ENCODE measurements at places on chromosomes 4 and X.

DNA sequence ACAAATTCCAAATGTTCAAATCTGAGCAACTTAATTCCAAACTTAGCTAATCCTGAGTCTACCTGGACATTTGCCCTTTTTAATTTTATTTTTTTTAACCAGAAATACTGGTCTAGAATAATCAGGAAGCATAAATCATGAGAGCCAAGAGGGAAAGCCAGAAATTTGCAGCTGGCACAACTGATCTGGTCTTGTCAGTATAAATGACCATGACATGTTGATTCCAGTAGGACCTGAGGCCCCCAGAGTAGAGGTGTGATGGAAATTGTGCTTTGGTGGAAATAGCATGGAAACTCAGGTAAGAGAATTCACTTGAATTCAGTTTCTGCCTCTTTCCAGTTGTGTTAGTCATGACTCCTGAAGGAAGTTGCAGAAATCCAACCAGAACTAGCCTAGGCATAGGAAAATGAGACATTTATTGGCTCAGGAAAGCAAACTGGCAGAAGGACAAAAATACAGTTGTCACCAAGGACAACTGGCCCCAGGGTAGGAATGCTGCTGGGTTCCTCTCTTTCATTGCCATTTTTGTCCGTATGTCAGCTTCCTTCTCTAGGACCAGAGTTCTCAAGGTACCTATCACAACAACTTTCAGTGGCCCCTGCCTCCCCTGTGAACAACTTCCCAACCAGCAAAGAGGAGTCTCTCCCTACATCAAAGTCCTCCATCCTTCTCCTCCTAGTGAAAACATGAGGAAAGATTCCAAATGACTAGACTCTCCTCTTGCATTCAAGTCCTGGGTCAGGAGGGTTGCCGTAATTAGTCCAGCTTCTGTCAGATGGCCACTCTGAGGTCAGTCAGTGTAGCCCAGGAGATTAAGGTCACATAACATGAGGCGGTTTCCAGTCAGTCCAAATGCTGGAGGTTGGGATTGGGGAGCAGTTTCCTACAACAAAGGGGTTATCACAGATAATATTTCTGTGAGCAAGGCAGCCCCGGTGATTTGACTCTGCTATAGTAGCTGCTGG is 29.3 kb upstream of the MYOZ2 start:
- DNase-seq: no peak

DNA sequence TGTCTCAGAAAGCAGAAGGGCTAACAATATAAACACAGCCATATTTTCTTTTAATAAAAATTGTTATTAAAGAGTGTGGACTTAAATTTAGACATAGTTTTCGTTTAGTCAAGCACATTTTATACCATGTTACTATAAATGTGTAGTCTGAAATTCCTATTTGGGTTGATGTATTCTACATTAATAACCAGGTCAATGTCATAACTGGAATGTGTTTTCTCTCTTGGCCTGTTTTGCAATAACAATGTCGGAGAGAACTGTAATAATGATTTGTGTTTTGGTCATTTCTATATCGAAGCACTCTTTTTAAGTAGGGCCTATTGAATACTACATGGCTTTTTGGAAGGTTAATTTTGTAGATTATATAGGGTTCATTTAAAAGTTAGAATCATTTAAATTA is 5.5 kb downstream of the USO1 start:
- DNase-seq: no peak

DNA sequence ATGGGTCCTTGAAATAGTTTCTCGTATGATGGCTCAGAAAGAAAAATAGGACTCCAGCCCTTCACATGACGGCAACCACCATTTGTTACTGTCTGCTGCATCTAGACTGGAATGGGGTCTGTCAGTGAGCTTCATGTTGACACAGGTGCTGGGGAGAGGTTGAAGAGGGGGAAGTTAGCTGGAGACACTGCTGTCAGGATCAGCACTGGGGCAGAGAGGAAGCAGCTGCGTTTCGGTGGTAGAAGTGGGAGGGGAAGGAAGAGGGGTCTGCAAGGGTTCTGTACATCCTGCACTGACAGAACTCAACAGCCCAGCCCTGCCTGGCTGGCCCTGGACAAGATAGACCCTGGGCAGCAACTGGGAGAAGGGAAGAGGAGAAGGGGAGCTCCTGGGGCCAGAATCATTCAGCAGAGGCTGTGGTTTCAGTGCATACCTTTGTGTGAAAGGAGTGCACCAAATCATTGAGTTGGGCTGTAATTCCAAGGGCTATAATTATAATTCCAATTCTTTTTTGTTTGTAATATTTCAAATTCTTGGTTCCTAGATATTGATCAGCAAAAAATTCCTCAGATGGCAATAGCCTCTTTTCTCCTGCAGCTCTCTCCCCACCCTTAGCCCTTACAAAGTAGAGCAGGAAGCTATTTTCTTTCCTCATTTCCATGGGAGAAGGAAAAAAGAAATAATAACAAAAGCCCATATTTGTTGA is 119.4 kb upstream of the C1GALT1C1 start:
- no peak for DNase-seq

DNA sequence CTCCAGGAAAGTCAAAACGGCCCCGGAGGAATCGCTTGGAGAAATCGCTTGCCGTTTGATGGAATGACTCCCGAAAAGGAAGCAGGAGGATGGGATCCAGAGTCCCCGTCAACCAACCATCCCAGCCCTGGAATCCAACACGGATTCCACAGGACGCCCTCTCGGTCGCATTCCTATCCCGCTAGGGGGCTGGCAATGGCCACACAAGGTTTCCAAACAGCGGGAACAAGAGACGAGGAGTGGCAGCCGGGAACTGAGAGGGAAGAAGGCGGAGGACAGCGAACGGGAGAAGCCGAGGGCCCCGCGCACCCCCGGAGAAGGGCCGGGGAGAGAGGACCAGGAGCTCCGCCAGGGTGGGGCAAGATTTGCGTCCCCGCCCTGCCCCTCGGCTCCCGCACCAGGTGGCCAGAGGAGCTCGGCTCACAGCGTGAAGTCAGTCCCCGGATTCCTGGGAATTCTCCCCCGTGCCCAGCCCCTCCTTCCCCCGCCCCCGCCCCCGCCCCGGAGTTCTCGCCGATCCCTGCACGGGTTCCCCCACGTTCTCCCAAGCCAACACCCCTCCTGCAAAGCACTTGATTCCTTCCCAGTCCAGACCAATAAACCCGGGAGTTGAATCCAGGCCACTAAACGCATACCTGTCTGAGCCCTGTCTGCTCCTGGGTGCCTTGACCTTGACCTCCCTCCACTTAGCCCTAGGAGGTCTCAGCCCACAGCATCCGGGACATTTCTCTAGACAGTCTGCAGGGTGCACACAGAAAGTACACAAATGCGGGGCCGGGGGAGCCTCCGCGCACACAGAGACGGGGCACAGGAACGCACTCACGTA is 1.4 kb downstream of the PDZD4 start:
- peak; percentile 34 for DNase-seq

DNA sequence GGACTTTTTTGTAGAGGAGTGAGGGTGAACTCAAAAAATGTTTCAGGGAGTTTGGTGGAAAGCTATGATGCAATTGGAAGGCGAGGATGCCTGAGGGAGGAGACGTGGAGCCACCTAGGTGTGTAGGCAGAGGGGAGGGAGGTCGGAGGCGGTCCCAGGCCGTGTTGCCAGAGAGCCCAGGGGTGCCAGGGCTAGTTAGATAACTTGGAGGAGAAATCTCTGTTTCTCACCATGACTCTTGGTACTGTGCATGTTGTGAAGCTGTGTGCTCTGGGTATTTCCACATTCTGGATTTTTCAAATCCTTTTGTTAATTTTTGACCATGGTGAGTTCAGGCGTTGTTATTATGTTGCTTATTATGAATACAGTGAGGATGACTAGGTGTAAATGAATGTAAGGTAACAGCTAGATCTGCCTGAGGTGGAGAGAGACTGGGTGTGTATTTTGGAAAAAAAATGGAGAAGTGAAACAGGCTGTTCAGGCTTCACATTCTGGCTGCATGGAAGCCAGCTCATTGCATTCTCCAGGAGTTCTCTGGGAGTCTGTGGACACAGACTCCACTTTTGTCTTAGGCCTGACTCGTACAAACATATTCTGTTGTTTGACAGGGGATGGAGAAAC is 4.5 kb downstream of the RAB9A start:
- DNase-seq: no peak

- no peak for DNase-seq
Observed at GRCh38 chrX:118593407-118593806, 97.8 kb downstream of the DOCK11 start.

- DNase-seq: no peak
Observed at GRCh38 chrX:72041176-72041575, 90.5 kb downstream of the RTL5 start.

- peak; percentile 38 for DNase-seq
Observed at GRCh38 chrX:107272431-107272921, 66.1 kb downstream of the DNAAF6 start.

DNA sequence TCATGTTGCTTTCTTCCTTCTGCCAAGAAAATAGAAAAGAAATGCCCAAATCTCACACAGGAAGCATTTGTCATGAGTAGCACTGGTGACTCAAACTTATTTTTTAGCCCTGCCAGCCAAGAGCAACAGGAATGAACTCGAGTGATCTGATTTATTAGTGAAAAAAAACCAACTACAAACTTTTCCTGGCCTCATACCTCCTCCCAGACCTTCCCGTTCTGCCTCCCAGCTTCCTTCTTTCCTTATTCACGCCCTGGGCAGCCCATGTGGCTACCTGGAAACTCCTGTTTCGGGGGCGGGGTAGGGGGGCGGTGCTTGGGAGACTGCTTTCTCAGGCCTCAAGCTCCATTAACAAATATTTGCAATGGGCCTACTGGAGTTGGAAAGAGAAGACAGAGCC is 178.5 kb downstream of the NHS start:
- no peak for DNase-seq

DNA sequence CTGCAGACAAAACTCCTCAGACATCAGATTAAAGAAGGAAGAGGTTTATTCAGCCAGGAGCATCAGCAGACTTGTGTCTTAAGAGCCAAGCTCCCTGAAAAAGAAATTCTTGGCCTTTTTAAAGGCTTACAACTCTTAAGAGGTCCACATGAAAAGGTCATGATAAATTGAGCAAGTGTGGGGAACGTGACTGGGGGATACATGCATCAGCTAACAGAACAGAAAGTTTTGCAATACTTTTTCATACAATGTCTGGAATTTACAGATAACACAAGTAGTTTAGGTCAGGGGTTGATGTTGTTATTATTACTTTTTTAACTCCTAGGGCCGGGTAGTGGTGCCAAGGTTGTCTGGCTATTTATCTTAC is 55.6 kb upstream of the RBMX start:
- no peak for DNase-seq

DNA sequence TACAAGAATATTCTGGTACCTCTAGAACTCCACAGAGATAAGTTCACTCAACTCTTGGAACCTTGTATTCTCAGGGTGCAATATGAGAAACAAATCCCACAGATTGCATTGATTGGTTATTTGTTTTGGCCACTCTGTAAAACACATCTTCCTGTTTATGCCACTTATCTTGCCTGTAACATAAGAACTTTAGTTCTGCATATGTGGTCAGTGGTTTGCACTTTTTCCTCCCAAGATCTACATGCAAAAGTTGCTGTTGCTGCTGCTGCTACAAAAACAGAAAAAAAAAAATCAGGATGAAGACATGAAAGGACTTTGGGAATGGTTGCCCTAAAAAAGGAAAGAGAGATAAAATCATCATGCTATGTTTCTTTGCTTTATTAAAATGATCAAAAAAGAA is 9.6 kb downstream of the ODAPH start:
- DNase-seq: no peak

GRCh38 chrX:40962793-40963407 is 122.3 kb upstream of the USP9X start:
- DNase-seq: no peak

DNA sequence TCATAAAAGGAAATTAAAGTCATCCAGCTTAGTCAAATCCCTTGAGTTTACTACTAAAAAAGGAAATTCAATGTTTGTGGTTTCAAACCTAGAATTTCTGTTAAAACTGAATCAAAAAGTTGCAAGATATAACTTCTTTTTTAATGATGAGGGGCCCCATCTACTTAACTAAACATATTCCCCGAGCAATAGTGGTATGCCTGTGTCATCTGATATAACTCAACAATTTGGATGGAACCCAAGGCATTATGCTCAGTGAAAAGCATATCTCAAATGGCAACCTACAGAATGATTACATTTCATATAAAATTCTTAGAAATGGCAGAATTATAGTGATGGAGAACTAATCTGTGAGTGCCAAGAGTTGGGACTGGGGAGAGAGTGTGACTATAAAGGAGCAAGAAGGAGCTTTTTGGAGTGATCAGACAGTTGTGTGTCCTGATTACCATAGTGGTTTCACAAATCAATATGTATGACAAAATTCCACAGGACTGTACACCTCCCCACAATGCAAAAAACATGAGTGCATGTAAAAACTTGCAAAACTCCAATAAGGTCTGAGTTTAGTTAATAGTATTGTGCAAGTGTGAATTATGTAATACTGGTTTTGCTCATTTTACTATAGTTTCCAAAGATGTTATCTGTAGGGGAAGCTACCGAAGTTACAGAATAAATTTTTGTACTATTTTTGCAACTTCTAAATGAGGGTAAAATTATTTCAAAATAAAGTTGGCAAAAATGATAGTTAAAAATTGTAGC is 323.2 kb downstream of the ARHGAP24 start:
- no peak for DNase-seq

GRCh38 chr4:109990261-109991257 is 77.9 kb downstream of the EGF start:
- DNase-seq: no peak

DNA sequence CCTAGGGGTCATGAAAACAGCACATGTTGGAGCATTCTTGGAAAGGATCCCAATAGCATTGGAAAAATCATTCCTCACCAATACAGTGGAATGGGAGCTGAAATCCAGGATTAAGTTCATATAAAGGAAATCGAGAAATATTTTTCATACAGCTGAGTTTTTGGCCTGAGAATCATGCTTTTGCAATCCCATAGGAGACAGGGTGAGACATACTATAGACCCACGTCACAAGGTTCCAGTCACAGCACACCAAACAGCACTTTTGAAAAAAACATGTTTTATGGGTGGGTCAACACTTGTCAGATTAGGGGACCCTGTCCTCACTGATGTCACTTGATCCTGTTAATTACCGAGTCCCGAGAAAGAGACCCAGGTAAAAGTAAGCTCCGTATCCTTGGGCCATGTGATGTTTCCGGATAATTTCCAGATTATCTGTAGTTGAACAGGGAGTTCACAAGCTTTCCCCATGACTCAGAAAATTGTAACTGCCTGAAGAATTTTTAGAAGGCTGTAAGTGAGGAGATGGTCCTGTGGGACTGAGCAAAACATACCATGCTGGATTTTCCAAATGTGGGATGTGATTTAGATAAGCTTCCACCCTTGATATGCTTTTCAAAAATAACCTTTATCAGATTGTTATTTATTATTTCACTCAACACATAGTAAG is 80.9 kb upstream of the TLR3 start:
- DNase-seq: no peak

GRCh38 chr4:111362941-111363361 is 740.1 kb upstream of the PITX2 start:
- DNase-seq: no peak

Measured in retina (tissue), 1 donor.